Stimulated activated CD4-positive, alpha-beta T cell treated with anti-CD3 and anti-CD28 coated beads, Interleukin-1b, Interleukin-23, amount 100 ng/mL, for 1 hour (primary cell): ENCODE measurements at places on chromosomes 11 and 22.

- no peak for DNase-seq
These were observed 3.6 kb downstream of the ISX start for GRCh38 chr22:35069541-35069940.

- DNase-seq = no peak
These were observed 31.9 kb downstream of the RTN4R start for GRCh38 chr22:20236052-20236717.

DNA sequence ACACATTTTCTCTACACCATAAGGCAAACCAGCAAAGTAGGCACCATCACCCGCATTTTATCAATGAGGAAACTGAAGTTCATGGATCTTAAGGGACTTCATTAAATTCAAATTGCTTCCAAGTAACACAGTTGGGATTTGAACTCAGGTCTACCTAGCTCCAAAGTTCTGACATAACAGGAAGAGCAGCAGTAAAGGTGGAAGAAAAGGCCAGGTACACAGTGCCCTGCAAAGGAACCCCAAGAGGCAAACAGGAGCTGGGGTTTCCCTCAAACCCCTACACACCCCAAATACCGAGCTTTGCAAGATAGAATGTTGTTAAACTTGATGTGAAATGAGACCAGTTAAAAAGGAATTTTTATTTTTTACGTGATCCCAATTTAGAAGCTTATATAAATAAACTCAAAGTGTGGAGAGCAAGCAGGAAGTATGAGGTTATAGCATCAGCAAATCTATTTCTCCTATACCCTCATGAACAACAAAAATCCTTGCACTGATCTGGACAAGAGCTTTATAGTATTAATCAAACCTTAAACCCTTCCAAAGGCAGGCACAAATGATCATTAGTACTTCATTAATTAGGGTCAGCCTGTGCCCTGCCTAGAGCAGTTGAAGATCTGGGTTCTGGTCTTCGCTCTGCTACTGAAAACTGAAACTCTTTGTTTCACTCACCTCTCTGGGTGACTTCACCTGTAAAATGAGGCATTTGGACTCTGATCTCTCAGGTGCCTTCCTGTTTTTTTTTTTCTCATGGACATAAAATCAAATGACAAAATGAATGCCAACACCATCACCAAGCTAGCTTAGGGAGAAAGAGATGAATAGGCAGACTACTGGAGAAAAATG lies 36.5 kb downstream of the SYTL2 start:
- DNase-seq = no peak

- no peak for DNase-seq
These were observed 233.0 kb downstream of the FAM76B start for GRCh38 chr11:95556342-95557163.

DNA sequence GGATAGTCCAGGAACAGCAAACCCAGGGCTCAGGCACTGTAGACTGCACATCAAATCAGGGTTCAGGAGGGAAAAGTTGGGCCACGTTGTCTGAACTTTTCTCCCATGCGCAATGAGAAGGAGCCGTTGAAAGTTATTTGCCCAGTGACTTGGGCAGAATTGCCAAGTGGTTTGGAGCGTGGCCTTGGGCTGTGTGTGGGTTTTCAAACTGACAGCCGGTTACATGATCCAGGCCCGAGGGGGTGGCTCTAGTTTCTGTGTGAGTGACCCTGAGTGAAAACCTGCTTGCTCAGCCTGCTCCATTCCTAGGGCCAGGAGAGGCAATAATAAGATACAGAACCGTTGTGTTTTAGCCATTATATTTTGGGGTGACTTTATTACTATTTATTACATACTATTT lies 20.3 kb downstream of the MB start:
- DNase-seq = no peak

DNA sequence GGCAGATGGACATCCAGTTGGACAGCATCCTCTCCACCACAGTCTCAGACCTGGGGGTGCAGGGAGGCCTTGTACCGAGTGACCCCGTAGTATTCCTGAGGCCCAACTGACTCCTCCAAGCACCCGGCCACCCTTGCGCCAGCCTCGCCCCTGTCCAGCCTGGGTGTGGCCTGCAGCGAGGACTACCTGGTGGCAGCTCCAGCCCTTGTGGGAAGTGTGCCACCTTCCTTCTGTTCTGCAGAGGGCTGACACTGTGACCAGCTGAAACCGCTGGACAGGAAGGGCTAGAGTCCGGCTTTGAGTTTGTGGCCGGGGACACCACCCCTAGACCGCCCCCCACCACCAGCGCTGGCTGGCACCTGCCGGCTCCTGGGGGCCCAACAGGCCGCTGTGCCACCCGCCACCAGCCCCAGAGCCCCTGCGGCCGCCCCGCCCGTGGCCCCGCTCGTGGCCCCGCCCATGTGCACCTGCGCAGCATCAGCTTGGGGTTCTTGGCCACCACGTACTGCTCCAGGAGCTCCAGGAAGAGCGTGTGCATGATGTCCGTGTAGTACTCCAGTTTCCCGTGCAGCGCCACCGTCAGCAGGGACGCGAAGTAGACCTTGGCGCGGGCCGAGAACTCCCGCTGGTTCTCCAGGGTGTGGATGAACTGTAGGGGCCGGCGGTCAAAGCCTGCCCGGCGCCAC lies 10.0 kb upstream of the MAPK11 start:
- DNase-seq = no peak

DNA sequence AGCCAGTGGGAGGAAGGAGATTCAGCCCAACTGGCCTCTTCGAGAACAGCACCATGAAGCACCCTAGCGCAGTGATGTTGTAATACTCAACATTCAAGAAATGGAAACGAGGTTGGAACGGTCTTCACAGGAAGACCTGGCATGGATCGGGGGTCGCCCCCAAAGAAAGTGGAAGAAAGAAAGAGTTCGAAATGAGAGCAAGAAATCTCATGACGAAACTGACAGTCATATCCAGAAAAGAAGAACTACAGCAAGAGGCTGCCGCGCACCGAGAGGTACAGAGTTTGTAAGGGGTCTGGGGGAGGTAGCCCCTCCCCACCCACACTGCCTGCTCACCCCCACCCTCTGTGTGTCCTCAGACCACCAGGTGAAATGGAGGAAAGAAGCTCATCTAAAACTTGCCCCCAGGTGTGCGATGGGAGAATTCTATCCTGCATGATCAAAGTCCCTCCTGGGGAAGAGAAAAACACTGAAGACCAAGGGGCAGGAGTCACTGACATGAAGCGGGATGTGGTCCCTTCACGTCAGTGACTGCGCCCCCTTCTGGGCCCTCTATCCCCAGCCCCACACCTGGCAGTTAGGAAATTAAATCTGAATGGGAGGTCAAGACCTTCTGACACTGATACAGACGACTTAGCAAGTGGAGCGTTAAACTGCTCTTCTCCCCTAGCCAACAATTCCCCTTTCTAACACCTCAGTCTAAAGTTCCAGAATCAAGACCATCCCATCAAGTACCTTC lies 52.9 kb upstream of the SPATA19 start:
- DNase-seq = no peak

GRCh38 chr11:121688860-121689614 lies 236.3 kb upstream of the SORL1-AS1 start:
- no peak for DNase-seq

DNA sequence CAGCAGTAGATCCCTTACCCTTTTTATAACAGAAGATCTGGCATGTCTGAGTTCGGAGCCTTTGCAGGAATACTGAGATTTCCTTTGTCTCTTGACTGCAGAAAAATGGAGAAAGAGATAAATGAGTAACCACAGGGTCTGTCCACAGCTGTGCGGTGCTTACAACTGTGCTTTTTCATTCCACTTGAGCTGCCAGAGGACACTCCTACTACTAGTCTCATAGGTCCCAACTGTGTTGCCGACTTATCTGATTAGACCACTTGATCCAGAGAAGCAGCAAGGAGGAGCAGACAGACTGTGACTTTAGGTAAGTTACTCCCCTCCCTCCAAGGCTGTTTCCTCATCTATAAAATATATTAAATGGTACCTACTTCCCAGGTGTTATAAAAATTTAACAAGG lies 17.5 kb downstream of the FAM227A start:
- DNase-seq = no peak

DNA sequence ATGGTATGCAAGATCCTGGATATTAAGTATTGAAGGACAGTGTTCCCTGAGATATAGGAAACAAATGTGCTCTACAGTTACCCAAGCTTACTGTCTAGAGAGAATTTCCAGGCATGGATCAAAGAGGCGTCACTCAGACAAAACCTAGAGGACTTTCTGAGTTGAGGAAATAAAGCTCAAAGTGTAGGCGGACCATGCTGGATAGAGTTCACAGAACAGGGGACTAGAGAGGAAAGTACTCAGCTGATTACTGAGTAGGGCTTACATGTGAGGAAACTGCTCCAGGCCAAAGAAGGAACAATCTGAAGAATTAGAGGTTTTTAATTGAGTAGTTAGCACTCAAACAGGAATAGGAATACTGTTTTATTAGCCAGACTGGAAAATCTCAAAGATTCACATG lies 193.3 kb downstream of the TMEM135 start:
- no peak for DNase-seq

DNA sequence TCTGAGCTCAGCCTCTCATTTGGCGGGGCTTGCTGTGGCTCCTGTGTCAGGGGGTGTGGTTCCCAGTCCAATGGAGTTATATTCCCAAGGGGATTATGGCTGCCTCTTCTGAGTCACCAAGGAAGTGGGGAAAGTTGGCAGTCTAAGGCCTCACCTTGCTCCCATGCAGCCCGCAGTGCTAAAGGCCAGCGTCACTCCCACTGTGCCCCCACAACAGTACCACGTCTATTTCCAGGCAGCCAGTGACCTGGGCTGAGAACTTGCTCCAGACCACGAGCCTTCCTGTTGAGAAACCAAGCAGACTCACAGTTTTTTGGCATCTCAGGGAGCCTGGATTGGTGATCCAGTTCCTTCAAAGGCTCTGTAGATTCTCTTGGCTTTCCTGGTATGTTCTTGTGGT lies 45.6 kb downstream of the OR2AT4 start:
- no peak for DNase-seq

GRCh38 chr11:131065435-131066413 lies 149.4 kb upstream of the SNX19 start:
- DNase-seq = no peak

- no peak for DNase-seq
These were observed at the start of gene SLC5A1 for GRCh38 chr22:32042924-32043323. TSS of gene SLC5A1 (plus strand) at chr22:32043261. CDS start at chr22:32043282, 21 bp downstream.

DNA sequence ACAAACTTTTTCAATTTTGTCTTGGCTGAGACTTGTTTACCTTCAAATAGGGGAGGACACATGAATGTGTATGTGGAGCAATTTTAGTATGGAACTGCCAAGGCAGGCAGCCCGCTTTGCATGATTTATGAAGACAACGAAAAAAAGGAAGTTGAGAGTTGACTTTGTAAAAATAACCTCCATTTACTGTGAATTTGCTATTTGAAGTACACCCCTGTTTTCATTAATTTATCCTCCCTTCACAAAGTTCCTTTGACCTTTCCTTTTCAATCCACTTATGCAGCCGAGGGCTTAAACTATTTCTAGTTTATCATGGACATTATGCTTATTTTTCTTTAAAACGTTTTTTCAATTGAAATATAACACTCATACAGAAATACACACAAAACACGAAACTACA lies 369.6 kb upstream of the CADM1 start:
- no peak for DNase-seq

DNA sequence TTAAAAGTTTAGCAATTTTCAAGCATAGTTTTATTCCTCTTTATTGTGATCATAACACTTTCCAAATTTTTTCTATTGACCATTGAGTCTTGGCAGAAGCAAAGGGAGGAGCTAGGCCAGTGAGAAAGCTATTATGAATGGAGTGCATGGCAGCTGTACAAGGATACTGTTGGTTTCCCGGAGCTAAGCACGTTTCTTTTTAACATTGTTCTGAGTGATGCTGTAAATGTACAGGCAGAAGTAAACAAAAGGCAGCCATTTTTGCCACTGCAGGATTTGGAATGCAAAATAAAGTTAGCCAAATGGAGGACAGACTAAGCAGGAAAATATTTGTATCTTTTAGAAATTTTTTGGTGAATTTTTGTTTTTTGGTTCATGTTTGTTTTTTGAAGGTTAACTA lies 16.2 kb downstream of the CBL start:
- no peak for DNase-seq

- DNase-seq = no peak
These were observed 220.5 kb upstream of the TENM4 start for GRCh38 chr11:79661373-79661772.

DNA sequence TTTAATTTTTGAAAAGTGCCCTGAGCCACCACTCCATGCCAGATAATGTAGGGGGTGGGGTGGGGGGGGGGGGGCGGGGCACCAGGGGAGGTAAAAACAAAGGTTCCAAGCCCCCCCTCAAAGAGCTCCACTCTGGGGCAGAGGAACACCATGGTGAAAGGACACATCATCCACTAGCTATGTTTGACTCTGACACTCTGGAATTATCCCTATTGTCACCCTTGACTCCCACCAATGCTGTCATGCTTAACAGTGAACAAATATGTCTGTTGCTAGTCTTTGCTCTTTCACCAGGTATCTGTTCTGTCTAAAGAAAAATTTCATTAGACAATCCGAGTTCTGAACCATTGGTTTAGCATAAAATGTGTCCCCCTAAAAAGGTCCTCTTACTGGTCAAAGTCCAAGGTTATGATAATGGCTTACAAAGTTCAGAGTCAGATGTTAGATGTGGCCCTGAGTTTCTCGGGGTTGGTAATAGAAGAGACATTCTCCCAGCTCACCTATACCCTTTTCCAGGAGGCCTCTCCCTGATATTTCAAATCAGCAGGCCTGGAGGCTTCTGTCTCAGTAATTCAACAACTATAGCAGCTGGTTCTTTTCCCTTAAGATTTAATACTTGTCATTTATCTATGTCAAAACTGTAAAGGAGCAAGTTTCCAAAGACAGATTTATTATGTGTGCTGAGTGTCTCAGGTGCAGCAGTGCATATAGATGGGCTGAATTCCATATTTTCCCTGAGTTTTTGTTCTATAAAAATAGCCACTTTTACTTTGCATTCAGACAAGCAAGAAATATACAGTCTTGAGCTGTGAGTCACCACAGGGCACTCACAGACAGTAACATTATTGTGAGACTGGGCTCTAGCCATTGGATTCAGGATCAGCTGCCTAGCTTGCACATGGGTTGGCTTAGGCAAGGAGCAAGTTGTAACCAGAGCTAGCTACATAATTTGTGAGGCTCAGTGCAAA lies 174.1 kb downstream of the CSNK2A3 start:
- DNase-seq = no peak

DNA sequence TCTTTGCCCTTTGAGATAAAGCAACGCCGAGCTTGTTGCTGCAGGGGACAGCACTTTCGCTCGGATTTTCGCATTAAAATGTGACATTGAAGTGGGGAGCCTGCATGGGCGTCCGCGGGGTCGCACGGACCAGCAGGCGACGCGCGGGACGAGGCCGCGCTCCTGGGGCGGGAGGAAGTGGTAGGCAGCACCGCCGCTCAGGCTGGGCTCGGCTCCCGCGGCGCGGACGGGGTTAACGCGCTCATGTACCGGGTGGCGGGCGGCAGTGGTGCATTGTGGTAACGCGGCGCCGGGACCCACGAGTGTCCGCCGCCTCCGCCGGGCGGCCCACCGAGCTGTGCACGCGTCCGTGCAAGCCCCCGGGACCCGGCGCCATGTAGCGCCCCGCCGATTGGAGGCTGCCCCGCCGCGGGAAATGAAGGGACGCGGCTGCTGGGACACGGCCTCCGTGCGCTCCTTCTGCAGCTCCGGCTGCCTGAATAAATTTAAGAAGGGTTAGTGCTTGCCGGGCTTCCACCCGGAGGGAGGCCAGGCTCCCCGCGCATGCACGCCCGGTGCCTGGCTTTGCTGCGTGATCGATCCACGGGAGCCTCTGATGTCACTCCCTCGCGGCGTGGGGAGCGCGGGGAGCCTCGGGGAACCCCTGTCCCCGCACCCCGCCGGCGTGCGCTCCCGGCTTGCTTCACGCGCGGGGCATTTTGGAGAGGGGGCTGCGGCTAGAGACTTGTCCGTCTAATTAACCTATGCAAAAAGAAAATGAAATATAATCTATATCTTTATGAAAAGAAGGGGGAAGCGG lies 127.7 kb downstream of the OSBP2 start:
- no peak for DNase-seq

- no peak for DNase-seq
These were observed 26.8 kb downstream of the PAK1 start for GRCh38 chr11:77446911-77447629.
